IMR-90 (cell line): ENCODE measurements at places on chromosomes 12 and 14. TPM values are rescaled to one million over a fixed set of nuclear protein-coding genes. Genes with fewer than 3 reads are reported as not detected.

The SOAT2 gene
- total RNA-seq, result under 0.01 and 0.18 TPM in 2 replicates

The KRT2 gene
- total RNA-seq, result not detected in 2 replicates

DNA sequence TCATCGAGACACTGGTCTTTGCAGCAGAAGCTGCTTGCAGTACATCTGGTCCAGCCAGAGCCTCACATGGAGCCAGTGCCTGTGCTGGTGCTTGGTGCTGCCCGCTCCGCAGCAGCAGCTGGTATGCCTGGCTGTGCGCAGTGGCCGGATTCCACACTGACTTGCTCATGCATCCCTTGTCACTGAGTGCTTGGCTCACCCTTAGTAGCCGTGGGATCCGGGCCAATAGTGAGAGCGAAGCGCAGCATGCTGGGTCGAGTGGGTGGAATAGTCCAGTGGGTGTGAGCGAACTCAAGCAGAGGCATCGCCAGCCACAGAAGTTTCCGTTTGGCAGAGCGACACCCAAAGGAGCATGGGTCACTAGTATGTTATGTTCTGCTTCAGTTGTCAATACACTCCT, 10.1 kb upstream of the FBXO33 start:
- DNase-seq, result peak; percentile 37

DNA sequence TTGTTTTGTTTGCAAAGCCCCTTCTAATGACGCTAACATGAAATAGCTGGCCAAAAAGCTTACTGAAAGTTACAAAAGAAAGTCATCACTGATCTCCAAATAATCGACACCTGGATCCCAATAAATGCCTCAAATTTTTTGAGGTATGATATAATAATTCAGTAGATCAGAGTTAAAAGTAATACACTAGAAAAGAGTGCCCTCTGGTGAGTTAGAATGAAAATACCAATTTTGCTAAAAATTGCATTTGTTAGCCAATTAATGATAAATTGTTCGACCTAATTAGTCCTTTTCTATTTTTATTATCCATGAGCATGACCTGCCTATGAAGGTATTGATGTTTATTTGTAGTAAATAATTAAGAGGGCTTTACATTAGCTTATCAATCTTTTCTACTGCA, 78.6 kb downstream of the CEP128 start:
- DNase-seq, result no peak

GRCh38 chr12:5201554-5202218, 158.0 kb downstream of the KCNA5 start:
- peak; percentile 54 for DNase-seq

- DNase-seq, result no peak
Measured at GRCh38 chr12:62605981-62606380, 139.4 kb downstream of the MON2 start.

- DNase-seq, result no peak
Measured at GRCh38 chr14:48378541-48378940, 703.1 kb upstream of the MDGA2 start.
